Endothelial cell of umbilical vein (primary cell): ENCODE measurements at places on chromosomes 2 and 18. TPM values are rescaled to one million over a fixed set of nuclear protein-coding genes. Genes with fewer than 3 reads are reported as not detected.

Gene DRC1
- 0.21 and 0.44 TPM in 2 replicates for total RNA-seq

DNA sequence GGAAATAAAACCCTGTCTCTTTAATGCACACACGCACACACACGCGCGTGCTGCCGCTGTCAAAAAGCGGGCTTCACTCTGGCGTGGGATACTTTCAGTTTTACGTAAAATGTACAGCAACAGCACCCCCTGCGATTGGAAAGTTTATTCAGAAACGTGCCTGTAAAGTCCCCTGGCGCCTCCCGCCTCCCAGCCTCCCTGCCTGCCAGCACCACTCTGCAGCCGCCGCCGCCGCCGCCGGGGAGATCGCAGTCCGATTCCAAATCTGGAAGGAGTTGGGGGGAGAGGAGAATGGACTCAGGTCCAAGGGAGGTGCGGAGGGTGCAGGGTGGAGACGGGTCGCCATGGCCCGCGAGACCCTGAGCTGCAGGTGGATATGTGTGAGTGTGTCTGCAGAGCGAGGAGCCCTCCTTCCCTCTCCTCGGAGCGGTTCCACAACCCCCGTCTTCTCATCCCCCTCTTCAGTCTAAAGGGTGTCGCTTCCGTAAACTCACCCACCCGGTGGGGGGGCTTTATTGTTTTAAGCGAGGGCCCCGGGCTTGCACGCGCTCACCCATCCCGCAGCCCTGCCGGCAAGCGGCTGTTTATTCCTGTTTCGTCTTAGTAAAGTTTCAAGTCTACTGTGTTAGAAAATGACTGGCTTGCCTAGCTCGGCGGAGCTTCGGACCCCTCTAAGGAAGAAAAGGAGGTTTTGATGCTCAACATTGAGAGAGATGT, 1.8 kb upstream of the BCL11A start:
- H3K27ac ChIP-seq, result no peak overlapping the region
- DNase-seq, result peak; percentile 71
- H3K4me3 ChIP-seq, result peak overlapping the region; percentile 85
- H3K36me3 ChIP-seq, result no peaks in the 10 kb centered on the region
- peaks cover 67% of the 10 kb centered on the region for H3K27me3 ChIP-seq

GRCh38 chr2:38465789-38466127, 88.7 kb upstream of the ATL2 start:
- no peaks in the 10 kb centered on the region for H3K36me3 ChIP-seq
- H3K4me3 ChIP-seq, result no peak overlapping the region
- H3K27ac ChIP-seq, result no peak overlapping the region
- no peaks in the 10 kb centered on the region for H3K4me1 ChIP-seq
- peak; percentile 40 for DNase-seq

Gene FBXO41
- total RNA-seq, result 1.2 and 1.5 TPM in 2 replicates

Gene STPG4
- 0.21 and 0.53 TPM in 2 replicates for total RNA-seq

- no peaks in the 10 kb centered on the region for H3K4me1 ChIP-seq
- no peak overlapping the region for H3K4me3 ChIP-seq
- H3K27ac ChIP-seq, result no peak overlapping the region
- DNase-seq, result no peak
Observed at GRCh38 chr2:33005057-33005456, 58.3 kb downstream of the LTBP1 start.

Gene TRAPPC8
- 30.1 and 34.1 TPM in 2 replicates for total RNA-seq

Gene SKA1
- 21.9 and 23.9 TPM in 2 replicates for total RNA-seq
